ENCODE measurements at places on chromosomes 16 and 17.
A peak's percentile ranks its signal among the peaks of the same experiment; 100 is the strongest.

DNA sequence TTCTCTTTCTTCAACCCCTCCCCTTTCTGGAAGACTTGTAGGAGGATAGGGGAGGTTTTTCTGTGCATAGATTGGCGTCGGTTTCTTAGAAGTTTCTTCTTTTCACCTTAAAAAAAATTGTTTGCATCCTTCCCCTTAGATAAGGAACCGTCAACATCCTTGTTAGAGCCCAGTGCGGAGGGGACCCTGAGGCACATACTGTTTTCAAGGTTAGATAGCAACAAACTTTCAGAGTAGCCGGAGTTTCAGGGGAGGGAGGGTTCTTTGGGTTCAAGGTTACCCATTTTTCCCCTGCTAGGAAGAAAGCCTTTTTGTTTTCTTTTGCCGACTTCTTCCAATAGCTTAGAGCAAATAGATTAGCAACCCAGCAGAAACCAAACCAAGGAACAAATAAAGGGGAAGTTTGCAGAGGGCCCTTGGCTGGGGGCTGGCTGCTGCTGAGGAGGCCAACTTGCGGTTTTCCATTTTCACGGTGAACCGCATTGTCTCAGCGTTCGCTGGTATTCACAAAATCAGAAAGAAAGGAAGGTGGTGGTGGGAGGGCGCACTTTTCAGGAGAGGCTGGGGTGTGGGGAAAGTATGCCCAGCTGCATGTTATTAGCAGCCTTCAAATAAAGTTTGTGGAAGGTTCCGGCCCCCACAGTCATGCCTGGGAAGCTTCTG is 28.8 kb downstream of the MSI2 start:
- no peak for DNase-seq

- peak; percentile 28 for DNase-seq
Measured at GRCh38 chr16:69522732-69523404, 42.9 kb upstream of the NFAT5 start.

GRCh38 chr17:62664336-62665120 is 37.1 kb downstream of the MRC2 start:
- DNase-seq: no peak

DNA sequence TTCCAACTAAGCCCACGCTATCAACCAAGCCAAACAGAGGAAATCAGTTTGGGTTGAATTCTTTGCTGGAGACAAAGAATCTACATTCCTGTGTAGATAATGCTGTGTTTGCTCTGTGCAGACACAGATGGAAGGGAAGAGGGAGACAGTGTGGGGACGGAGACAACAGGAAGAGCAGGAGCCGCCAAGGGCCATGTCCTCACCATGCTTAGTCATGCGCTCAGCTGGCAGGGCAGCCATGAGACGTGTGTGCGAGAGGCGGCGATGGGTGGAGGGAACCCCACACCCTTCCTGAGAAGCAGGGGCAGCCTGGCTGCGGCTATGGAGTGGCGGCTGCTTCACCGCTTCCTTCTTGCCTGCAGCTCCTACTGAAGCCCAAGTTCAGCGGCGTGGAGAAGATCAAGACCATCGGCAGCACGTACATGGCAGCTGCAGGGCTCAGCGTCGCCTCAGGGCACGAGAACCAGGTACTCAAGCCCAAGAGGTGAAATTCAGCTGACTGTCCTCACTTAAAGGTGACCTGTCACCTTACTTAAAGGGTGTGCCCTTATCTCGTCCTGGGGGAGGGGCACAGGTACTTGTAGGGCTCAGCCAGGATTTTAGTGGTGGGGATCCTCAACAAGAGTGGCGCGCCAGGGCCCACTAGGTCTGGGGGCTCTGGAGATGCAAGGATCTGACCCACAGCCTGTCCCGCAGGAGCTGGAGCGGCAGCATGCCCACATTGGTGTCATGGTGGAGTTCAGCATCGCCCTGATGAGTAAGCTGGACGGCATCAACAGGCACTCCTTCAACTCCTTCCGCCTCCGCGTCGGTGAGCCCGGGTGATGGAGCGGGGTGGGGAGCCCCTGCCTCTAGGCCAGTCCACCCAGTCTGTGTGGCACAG is 47.5 kb downstream of the ADCY7 start:
- DNase-seq: no peak

GRCh38 chr16:57556941-57557541 is 14.6 kb downstream of the ADGRG5 start:
- no peak for DNase-seq

DNA sequence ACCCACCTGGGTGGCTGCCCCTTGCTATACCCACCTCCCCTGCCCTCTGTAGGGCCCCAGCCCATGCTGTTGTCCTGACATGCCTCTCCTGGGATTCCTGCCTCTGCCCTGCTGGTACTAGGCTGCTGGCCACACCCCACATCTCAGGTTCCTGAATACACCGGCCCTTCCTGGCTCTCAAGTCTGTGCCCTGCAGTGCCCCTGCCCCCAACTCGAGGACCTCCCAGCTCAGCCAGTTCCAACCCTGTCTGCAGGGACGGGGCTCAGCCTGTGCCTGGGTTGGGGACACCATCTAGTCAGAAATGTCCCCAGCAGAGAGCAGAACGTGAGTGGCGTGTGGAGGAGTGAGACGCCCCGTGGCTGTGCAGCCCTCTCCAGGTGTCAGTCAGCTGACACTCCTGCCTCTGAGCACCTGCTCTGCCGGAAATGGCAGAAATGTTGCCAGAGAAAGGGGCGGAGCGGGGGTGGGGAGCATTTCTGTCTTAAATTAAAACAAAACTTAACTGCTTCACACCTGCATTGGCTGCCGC is 28.7 kb downstream of the ACSF3 start:
- DNase-seq: peak; percentile 93

GRCh38 chr16:1621851-1622250 is 9.7 kb downstream of the CRAMP1 start:
- no peak for DNase-seq

- no peak for DNase-seq
Measured at GRCh38 chr17:78532922-78533640, 44.1 kb downstream of the DNAH17 start.

- no peak for DNase-seq
Measured at GRCh38 chr17:57142925-57143324, 57.9 kb downstream of the AKAP1 start.

DNA sequence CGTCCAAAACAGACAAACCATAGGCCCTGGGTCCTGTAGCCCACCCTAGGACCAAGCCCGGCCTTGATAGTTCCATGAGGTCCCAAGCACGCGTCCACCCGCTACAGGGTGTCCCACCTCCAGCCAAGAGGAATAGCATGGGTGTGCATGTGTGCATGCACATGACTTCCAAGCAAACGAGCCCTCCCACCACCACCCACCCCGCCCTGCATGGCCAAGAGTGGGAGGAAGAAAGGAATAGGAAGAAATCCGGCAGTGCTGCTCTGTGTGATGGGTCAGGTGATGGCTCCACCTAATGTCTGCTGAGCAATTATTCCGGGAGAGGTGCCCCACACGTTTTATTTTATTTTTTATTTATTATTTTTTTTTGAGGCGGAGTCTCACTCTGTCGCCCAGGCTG is 184.6 kb downstream of the ZNF423 start:
- DNase-seq: no peak

- no peak for DNase-seq
Measured at GRCh38 chr16:68287276-68288251, 23.2 kb downstream of the SLC7A6OS start.

DNA sequence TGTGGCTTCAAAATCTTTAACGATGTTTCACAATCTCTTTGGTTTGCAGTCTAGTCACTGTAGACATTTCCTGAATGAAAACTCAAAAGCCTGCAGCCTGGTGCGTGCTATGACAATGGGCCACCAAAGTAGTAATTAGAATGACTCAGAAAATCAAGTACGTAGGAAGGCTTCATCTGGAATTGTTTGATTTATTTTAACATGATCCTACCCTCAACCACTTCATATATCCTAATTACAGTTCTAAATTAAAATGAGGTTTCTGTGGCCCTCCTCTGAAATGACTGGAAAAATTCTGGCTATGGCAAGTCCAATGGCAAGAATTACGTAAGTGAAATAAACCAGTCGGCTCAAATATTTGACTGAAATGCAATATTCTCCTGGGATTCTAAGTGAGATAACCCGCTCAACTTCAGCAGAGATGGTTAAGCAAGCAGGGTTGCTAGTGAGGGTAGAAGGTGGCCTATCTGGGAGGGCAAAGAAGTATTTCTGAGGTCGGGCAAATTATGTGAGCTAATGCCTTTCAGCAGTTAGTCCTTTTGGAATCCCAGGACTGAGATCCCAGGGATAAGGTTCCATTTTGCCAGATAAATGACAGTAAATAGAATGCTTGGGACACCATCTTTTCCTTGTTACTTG is 145.6 kb upstream of the MYOCD start:
- no peak for DNase-seq

DNA sequence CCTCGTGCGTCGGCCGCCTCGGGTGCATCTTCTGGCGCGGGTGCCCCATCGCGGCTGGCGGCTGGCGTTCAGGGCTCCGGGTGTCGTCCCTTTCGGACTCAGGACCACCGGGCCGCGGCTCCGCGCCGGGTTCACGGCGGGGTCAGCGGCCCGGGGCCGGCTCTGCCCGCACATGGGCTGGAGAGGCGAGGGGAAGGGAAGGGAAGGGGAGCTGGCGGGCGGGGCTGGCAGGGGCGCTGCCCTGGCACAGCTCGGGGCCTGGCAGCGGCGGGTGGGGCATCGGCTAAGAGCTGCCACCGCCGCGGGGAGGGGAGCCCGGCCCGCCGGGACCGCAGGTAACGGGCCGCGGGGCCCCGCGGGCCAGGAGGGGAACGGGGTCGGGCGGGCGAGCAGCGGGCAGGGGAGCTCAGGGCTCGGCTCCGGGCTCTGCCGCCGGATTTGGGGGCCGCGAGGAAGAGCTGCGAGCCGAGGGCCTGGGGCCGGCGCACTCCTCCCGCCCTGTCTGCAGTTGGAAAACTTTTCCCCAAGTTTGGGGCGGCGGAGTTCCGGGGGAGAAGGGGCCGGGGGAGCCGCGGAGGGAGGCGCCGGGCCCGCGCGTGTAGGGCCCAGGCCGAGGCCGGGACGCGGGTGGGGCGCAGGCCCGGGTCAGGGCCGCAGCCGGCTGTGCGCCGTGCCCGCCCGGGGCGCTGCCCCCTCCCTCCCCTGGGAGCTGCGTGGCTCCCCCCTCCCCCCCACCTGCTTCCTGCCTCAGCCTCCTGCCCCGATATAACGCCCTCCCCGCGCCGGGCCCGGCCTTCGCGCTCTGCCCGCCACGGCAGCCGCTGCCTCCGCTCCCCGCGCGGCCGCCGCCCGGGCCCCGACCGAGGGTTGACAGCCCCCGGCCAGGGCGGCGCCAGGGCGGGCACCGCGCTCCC is 646 bp downstream of the HIC1 start:
- no peak for DNase-seq

- no peak for DNase-seq
Measured at GRCh38 chr16:65104471-65104870, 17.4 kb downstream of the CDH11 start.

DNA sequence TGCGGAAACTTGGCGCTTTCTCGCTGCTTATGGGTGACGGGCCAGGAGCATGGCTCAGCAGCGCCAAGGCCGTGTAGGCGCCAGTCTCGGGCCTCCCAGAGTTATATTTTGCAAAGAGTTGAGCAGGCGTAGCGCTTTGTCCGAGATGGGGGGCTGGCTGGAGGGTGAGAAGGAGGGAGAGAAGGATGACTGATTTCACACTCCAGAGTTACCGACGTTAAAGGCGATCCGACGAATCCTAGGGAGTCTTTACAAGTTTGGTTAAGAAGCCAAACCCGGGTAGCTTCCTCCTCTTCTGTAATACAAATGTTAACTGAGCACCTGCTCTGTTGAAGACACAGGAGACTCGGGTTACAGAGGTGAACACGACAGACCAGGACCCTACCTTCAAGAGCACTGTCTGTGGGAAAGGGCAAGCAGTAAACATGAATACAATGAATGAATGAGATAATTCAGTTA is 782 bp downstream of the POLR2A start:
- DNase-seq: no peak

GRCh38 chr16:22728167-22728836 is 85.7 kb upstream of the HS3ST2 start:
- DNase-seq: no peak

DNA sequence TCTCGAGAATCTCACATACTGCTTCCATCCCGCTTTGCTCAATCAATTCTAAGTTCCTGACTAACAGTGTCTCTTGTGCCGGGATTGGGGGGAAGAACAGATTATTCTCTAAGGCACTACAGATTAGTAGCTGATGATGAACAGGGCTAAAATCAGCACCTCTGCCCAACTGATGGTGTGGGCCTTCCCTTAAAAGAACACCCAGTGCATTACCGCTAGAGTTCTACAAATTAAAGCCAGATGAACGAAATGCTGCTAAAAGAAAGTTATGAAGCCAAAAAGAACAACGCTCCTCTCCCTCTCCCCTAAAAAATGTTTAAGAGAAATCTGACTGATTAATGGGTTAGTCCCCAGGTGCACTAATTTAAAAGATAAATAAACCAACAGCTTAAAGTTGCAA is 4.4 kb downstream of the CDC27 start:
- no peak for DNase-seq

DNA sequence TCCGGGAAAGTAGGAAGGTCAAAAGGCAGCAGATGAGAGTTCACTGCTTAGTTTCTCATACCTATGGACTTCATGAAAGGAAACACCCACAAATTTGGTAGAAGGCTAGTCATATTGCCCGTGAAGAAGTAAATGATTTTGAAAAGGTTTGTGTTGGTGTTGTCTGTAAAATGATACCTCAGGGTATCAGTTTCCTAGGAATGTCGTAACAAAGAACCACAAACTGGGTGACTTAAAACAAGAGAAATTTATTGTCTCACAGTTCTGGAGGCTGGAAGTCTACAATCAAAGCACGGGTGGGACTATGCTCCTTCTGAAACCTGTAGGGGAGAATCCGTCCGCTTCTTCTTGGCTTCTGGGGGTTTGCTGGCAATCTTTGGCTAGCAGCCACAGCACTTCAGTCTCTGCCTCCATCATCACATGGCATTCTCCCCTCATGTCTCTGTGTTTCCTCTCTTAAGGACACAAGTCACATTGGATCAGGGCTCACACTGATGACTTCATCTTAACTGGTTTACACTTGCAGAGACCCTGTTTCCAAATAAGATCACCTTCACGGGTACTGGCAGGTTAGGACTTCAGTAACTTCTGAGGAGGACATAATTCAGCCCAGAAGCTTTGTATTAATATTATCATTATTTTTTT is 2.0 kb upstream of the NAE1 start:
- no peak for DNase-seq

GRCh38 chr17:64771980-64772844 is 110.1 kb upstream of the SMURF2 start:
- DNase-seq: no peak

Data from T47D (cell line).